Suppressor macrophage (primary cell): ENCODE measurements at places on chromosomes 7 and 10.

DNA sequence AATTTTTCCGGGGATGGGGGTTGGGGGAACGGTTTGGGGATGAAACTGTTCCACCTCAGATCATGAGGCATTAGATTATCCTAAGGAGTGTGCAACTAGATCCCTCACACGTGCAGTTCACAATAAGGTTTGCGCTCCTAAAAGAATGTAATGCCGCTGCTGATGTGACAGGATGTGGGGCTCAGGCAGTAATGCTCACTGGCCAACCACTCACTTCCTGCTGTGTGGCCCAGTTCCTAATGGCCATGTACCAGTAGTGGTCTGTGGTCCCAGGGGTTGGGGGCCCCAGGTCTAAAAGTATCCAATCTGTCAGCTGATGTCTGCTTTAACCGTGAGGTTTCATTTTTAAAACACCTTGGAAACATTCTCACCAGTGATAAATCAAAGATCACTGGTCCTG, 2.2 kb downstream of the STN1 start:
- peak; percentile 17 for DNase-seq

DNA sequence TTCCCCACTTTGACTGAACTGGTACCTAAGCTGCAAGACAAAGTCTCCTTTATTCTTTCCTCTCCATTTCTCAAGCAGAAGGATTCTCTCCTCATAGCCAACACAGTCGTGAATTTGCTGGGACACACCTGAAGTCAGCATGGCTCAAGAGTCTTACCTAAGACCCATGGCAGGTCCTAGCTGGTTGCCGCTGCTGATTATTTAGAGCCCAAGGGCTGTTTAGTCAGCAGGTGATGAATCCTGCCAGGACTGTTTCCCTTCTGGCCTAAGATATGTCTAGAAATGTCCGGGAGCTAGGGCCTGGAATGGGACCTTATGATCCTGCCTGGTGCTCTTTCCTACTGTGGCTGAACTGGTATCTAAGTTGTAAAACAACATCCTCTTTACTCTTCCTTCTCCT, 82.8 kb downstream of the AHCYL2 start:
- DNase-seq, result no peak

GRCh38 chr7:27614095-27614494, 48.6 kb downstream of the HIBADH start:
- no peak for DNase-seq

DNA sequence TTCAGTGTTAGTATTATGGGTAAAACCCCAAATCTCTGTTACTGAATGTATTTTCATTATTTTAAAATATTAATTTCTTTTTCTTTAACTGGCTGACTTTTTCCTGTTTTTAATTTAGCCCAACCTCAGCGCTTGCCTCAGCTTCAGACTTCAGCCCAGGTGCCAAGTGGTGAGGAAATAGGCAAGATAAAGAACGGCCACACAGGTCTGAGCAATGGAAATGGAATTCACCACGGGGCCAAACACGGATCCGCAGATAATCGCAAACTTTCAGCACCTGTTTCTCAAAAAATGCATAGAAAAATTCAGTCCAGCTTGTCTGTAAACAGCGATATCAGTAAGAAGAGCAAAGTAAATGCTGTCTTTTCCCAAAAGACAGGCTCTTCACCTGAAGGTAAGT, 57.5 kb downstream of the MDFIC start:
- no peak for DNase-seq

DNA sequence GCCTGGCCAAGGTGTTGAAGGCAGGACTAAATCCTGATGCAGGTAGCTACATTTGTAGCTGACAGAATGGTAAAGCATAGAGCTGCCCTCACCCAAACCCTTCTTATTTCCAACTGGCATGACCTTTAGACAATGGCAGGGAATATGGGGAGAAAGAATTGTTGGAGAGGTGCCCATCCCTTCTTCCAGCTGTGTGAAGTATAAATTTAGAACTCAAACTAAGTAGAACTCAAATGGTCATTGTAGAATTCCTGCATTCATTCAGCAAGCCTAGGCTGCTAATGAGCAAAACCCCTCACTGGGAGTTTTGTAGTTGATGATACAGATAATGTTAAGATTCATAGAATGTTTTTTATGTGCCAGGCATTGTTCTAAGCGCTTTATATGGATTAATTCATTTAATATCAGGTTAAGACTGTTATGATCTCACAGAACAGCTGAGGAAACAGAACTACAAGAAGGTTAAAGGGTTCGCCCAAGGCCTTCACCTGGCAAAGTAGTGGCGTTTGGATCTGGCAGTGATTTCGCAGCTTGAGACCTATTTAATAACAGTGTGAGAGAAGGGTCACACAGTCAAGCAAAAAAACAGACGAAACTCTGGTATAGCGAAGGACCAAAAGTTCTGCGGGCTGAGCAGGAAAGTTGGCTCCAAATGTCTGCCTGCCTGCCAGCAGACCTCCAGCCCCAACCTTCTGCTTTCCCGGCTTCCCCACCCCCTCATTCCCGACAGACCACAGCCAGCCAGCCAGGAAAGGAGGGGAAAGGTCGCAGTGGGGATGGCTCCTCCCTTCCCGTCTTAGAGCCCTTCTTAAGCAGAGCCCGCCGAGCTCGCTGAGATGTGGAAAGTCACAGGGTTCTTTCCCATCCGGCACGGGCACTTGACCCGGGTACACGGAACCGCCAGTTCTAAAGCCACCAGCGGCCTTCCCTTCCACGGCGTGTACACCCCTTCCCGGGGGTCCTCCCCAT, 1.6 kb upstream of the HILPDA start:
- no peak for DNase-seq

DNA sequence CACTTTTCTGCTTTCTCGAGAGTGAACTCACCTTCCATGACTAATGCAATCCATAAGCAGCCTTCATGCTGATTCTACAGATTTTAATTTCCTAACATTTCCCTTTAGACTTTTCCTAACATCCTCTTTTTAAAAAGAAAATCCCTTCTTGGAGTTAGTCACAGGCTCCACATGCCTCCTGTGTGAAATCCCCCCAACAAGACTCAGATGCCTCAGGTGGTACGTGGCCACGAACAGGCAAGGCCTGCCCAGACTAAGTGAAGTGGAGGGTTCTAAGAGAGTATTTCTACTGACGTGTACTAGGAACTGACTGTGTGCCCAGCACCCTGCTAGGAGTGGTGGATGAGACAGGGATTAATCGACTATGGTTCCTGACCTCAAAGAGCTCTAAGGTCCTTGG, 125.9 kb upstream of the HPS1 start:
- no peak for DNase-seq

GRCh38 chr7:150766334-150766709, 29.1 kb downstream of the GIMAP5 start:
- DNase-seq, result no peak

DNA sequence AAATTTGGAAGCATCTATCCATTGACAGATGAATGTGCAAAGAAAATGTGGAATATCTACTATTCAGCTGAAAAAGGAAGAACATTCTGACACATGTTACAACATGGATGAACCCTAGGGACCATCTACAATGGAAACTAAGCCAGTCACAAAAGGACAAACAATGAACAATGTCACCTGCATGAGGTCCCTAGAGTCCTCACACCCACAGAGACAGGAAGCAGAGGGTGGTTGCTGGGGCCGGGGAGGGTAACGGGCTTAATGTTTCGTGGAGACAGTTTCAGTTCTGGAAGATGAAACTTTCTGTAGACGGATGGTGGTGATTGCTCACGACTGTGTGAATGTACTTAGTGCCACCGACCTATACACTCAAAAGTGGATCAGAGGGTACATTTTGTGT, 282.9 kb downstream of the ADARB2 start:
- no peak for DNase-seq

- DNase-seq, result no peak
Observed at GRCh38 chr10:69979174-69979573, 73.5 kb upstream of the MACROH2A2 start.

- no peak for DNase-seq
Observed at GRCh38 chr7:35003679-35004303, 33.5 kb downstream of the DPY19L1 start.

- no peak for DNase-seq
Observed at GRCh38 chr10:1401071-1401965, 336.0 kb downstream of the ADARB2 start.

GRCh38 chr10:110782616-110783015, 89.1 kb upstream of the PDCD4 start:
- no peak for DNase-seq

DNA sequence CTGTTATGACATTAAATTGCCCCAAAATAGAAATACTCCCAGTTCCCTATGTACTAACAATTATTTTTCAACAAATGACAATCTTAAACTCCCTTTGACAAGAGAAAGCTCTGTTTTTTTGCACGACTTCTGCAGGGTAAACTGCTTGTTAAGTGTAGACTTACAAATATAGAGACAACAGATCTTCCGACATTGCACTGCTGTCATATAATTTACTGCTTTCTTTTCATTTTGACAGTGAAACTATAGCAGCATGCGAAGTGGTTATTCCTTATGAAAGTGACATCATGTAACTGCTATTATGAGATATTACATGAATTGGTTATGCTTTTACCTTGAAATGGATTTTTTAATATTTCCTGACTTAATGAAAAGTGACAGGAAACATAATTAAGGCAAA, 659.9 kb downstream of the SDK1 start:
- no peak for DNase-seq

- no peak for DNase-seq
Observed at GRCh38 chr10:112615269-112615668, 168.3 kb downstream of the VTI1A start.

DNA sequence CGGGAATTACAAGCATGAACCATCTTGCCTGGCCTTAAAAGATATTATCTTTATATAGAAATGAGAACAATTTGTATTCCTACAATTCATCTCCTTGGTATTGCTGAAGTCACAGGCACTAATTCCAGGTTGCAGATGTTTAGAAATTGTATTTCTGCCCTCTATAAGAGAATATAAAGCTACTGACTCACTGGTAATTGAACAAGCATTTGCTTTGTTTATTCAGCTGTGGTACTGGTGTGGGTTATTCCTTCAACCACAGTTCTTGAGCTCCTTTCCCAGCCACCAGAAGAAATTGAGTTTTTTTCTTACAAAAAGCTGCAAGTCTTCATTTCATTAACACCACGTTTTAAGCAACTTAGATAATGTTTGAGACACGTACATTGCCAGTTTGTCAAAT, 29.0 kb upstream of the MPP7 start:
- no peak for DNase-seq

DNA sequence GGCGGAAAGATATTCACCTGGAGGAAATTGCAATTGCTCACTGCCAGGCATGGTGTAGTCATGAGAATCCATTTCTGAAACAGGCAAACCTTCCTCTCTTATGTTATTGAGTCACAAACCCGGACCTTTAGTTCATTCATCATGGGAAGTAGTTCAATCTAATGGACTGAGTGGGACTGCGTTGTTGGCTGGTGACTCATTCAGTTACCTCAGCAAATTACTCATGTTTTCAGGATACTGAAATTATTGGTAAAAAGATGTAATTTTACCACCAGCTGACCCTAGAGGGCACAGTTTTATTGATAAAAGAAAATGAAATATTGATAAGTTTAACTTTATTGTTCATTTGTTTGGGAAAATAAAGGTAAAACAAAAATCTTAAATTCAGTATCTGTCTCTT, 1194.4 kb upstream of the SORCS1 start:
- peak; percentile 41 for DNase-seq

GRCh38 chr10:32046151-32046550, 10.1 kb downstream of the KIF5B start:
- peak; percentile 9 for DNase-seq

- no peak for DNase-seq
Observed at GRCh38 chr7:10618953-10619352, 354.7 kb upstream of the PHF14 start.

GRCh38 chr7:135224027-135224426, 9.6 kb upstream of the STRA8 start:
- DNase-seq, result no peak

GRCh38 chr10:95466436-95466835, 94.7 kb downstream of the SORBS1 start:
- peak; percentile 9 for DNase-seq

DNA sequence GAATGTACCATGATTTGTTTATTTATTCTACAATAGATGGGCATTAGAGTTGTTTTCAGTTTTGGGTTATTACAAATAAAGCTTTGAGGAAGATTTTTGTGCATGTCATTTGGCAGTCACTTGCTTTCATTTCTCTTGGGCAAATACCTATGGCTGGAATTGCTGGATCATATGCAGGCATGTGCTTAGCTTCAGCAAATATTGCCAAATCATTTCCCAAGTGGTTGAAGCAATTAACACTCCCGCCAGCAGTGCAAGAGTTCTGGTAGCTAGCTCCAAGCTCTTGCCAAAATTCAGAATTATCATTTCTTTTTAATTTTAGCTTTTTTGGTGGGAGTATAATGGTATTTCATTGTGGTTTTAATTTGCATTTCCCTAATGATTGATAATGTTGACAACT, 32.9 kb upstream of the PCBD1 start:
- DNase-seq, result no peak
